ENCODE measurements at places on chromosomes 6 and 20. TPM values are rescaled to one million over a fixed set of nuclear protein-coding genes. Genes with fewer than 3 reads are reported as not detected.

SPTLC3 gene
- polyA plus RNA-seq: 10.6 TPM

SLC26A8 gene
- 5.7 TPM for polyA plus RNA-seq

PDCD2 gene
- polyA plus RNA-seq: 69.2 TPM

LRFN2 gene
- polyA plus RNA-seq: 8.3 TPM

PHACTR1 gene
- 49.0 TPM for polyA plus RNA-seq

HAO1 gene
- not detected for polyA plus RNA-seq

PLEKHG1 gene
- 22.7 TPM for polyA plus RNA-seq

HLA-DRB5 gene
- polyA plus RNA-seq: 1.7 TPM

LPA gene
- 1.5 TPM for polyA plus RNA-seq

GHRH gene
- polyA plus RNA-seq: not detected

ECT2L gene
- polyA plus RNA-seq: 0.54 TPM

TGM3 gene
- 0.39 TPM for polyA plus RNA-seq

BEND6 gene
- polyA plus RNA-seq: 64.8 TPM

VWA7 gene
- polyA plus RNA-seq: 4.3 TPM

GNL1 gene
- 97.1 TPM for polyA plus RNA-seq

TRAM2 gene
- 9.9 TPM for polyA plus RNA-seq

RAB44 gene
- polyA plus RNA-seq: not detected

LRRN4 gene
- polyA plus RNA-seq: 1.0 TPM

CST7 gene
- polyA plus RNA-seq: not detected

TCF21 gene
- polyA plus RNA-seq: 0.95 TPM

UBE2C gene
- polyA plus RNA-seq: 27.0 TPM

NRM gene
- polyA plus RNA-seq: 23.6 TPM

ASIP gene
- polyA plus RNA-seq: not detected

DNAH8 gene
- polyA plus RNA-seq: 0.17 TPM

EMILIN3 gene
- 9.9 TPM for polyA plus RNA-seq

BPIFB2 gene
- polyA plus RNA-seq: not detected

KCNB1 gene
- 13.2 TPM for polyA plus RNA-seq

C4B gene
- 52.1 TPM for polyA plus RNA-seq

TAP2 gene
- polyA plus RNA-seq: 22.2 TPM

PAX1 gene
- polyA plus RNA-seq: 0.30 TPM

GABRR2 gene
- polyA plus RNA-seq: 0.72 TPM

PTCRA gene
- polyA plus RNA-seq: not detected

NRSN1 gene
- polyA plus RNA-seq: 25.5 TPM

SNAI1 gene
- polyA plus RNA-seq: 1.8 TPM

PRSS16 gene
- polyA plus RNA-seq: 1.0 TPM

SNTA1 gene
- polyA plus RNA-seq: 35.3 TPM

TDRD6 gene
- polyA plus RNA-seq: 3.4 TPM
